ENCODE measurements at places on chromosomes 12 and 14.

DNA sequence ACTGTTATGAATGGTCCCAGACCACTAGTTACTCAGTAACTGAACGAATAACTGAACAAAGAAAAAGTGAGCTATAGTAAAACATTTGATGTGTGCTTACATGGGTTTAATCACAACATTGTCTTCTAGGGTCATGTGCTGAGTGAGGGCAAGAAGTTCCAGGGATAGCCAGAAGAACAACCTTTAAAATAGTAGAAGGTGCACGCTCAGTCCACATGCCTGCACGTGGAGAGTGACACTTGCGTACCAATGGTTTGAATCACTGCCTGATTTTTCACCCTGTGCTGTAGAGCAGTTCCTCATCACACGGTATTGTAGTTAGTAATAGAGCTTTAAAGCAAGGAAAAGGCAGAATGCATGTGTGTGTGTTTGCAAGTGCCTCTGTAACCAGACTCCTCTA lies 224.2 kb downstream of the EGLN3 start:
- DNase-seq: no peak

GRCh38 chr12:56267443-56268071 lies 815 bp downstream of the COQ10A start:
- no peak for DNase-seq

DNA sequence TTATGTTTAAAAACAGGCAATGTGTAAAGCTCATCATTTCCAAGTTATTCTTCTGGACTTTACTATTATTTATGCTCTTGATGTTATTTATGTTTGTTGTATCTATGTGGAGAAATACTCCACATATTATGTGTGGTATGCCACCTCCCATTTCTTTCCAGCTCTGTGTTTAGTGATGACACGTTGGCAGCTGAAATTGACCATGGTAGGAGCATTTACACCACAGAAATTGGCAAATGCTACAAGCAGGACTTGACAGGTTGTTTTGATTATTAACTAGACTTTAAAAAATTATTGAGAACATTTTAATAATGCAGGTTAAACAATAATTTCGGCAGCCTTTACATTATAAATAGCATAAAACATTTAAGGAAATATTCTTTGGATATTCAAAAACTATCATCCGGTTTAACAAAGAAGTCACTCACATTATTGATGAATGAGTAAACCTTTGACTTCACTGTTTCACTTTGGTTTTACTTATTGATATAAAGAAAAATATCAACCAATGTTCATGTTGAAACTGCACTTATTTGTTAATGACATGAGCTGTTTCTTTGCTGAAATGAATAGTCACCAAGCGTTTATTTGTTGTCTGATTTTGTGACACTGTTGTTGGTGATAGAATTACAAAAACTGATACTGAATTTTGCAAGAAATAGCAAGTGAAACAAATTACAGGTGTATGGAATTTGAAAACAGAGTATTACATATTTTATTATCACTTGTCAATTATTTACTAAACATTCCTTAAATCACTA lies 76.8 kb downstream of the HMGA2 start:
- no peak for DNase-seq

- DNase-seq: no peak
These were observed 1126.7 kb downstream of the AACS start for GRCh38 chr12:126191949-126192348.

- DNase-seq: no peak
These were observed 116.2 kb upstream of the TMEM260 start for GRCh38 chr14:56463271-56463890.

- no peak for DNase-seq
These were observed 105.1 kb downstream of the MNAT1 start for GRCh38 chr14:60839657-60840056.

DNA sequence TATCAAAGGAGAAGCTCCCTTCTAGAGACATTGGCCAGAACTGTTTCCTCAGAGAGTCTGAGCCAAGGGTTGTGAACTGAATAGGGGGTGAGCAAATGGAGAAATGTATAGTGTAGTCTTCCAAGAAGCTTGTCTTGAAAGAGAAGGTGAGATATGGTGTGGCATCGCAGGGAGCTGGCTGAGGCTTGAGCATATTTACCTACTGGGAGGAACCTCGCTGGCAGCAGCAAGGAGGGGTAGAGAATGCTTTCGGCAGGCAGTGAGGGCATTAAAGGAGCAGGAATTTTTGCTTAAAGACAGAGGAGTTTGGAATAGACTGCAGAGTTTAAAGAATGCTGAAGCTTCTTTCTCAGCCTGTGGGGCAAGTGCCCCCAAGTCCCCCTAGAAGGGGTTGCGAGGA lies 59.3 kb upstream of the PRMT8 start:
- no peak for DNase-seq

DNA sequence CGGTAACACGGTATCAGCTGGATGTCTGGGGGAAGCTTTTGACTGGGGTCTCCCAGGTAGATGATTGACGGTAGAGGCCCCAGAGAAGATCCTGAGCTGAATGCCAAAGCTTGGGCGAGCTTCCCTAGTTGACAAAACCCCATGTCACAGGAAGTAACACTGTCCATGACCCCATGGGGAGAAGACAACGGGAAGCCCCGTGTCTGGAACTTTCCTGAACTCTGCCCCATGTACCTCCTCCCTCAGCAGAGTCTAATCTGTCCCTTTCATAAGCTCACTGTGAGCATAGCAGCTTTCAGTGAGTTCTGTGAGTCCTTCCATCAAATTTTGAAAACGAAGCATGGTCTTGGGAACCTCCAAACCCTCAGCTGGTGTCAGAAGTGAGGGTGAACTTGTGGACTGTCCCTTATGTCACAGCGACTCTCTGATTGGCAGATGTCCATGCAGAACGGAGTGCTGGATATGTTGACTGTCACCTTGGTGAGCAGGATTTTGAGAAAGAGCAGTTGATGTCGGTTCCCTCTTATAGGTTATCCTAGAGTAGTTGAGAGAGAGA lies 29.7 kb upstream of the BEGAIN start:
- DNase-seq: no peak

DNA sequence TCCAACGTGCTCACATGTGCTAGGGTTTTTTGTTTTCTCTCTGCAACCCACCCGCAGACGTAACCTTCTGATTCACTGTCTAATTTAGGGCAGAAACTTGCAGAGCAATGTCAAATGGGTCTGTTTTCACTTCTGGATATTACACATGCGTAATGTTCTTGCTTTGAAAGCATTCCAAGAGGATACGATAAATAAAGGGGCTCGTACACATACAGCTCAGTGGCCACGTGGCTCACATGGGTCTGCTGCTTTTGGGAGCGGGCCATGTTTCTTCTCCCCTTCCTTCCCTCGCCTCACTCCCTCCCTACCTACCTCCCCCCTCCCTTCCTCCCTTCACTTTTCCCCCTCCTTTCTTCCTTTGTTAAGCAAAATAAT lies 23.4 kb downstream of the CACNA1C start:
- DNase-seq: no peak

DNA sequence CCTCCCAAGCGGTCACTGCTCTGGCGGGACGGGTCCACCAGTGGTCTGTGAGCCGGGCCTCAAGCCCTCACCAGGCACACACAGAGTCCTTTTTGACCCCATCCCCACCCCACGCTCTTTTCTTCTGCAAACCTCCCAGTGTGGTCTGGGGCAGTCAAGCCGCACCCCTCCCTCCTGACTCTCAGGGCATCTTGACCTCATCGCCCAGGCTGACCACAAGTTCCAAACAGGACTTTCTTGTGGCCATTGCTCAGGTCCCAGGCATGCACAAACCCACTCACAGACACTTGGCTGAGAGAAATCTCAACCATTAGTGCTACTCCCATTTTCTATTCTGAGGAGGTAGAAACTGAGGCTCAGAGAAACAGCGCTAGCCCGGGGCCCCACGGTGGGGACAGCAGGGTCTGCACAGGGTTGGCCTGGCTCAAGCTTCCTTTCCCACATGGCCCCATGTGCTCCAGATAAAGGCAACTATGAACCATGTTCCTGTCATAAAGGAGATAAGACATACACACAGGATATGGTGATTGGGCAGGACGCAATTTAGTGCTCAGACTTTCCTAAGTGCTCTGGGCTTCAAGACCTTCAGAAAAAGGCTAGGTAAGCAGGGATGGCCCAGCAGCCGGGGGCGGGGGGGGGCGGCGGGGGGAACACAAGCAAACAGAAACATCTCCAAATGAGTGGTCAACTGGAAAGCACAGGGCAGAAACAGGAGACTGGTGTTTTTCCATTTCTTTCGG lies 69.6 kb downstream of the ITPK1 start:
- no peak for DNase-seq

DNA sequence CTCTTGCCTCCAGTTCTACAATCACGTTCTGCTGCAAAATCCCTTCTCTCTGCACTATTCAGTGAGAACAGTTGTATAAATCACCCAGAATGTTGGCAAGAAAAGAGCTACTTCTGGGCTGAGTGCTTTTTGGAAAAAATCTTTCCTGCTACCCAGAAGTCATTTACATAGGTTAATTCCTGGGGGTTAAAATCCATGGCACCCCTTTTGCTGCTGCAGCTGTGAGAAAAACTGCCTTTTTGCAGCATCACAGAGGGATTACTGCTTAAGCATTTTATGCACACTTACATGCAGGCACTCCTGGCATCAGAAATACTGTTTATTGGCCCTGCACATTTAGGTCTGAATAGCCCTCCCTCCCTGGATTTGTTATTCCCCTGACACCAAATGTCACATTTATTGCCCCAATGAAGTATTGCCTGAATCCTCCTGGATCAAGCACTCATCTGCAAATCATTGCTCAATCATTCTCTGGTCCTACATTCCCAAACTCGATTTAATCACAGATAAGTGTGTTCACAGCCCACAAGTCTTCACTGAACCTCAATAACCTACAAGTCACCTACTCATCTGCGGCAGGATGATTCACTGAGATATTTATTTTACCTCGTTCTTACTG lies 43.1 kb upstream of the CCDC196 start:
- DNase-seq: no peak

Data from NCI-H345 (cell line).